ENCODE measurements at places on chromosomes 7 and 10.
A peak's percentile ranks its signal among the peaks of the same experiment; 100 is the strongest.

- no peak for DNase-seq
Measured at GRCh38 chr7:37315772-37316715, 132.6 kb downstream of the ELMO1 start.

- DNase-seq = peak; percentile 96
Measured at GRCh38 chr10:63711867-63712716, 190.9 kb downstream of the REEP3 start.

- peak; percentile 40 for DNase-seq
Measured at GRCh38 chr10:80408242-80409101, at the start of gene PRXL2A. PRXL2A (plus strand) TSS chr10:80408551; CDS start chr10:80420468, 11,917 bp downstream.

DNA sequence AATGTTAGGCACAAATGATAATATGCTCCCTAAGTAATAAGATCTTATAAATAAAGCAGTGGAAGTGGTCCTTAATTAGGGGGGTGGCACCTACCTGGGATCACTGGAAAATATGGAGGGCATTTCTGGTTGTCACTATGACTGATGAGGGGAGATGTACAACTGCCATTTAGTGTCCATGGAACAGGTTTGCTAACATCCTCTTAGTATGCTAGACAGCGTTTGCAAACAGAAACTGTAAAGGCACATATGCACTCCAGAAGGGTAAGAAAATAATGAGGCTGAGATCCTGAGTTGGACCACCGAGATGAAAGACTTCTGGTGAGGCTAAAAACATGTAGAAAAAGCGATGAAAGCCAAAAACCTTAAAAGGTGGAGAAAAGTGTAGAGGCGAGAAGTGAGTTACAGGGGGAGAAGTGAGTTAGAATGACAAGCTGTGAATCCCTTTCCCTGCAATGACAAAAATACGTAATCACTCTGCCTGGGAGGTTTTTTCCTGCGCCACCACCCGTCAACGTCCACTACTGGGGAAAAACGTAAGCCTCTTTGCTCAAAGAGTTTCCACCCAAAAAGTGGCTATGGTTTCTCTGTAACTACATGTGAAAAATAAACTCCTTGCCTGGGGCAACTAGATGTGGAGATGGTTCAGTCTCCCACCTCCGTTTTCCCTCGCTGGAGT, 767 bp downstream of the KRIT1 start:
- DNase-seq = peak; percentile 8

DNA sequence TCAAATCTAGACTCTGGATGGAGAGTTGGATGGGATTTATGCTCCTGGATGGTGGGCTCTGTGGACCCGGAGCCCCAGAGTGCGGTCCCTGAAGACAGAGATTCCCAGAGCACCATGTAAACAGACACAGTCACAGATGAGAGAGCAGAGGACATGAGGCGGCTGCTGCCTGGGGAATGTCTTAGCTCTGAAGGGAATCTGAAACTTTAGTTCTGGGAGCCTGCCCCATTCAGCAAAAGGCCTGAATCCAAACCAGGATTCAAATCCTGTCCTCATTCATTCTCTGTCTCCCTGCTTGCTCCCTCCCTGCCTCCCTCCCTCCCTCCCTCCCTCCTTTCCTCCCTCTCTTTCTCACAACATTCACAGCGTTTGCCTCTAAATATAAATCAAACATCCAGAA, 49.5 kb upstream of the CALD1 start:
- DNase-seq = no peak

DNA sequence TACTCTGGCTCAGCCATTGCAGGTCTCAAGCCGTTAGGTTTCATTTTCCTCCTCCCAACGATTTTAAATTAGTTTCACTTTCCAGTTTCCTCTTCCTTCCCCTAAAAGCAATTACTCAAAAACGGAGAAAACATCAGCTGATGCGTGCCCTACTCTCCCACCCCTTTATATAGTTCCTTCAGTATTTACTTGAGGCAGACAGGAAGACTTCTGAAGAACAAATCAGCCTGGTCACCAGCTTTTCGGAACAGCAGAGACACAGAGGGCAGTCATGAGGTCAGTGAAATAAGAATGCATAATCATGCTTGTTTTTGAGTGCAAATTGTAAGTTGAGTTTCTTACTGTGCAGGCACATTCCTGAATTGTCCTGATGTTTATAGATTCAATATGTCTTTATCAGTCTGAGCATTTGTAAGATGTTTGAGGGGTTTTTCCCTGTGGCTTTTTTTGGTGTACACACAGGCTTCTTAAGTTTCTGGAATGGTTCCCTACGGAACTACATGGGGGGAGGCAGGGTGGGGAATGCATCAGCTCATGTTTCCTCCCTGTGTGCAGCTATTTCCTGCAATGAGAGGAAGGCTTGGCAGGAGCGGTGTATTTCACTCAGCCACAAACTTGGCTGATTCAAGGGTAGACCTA, at the start of gene IFIT3:
IFIT3 (plus strand) TSS at position 195 of the 639 bp plus-strand sequence; CDS start at position 272, 77 bp downstream.
- DNase-seq = peak; percentile 98

DNA sequence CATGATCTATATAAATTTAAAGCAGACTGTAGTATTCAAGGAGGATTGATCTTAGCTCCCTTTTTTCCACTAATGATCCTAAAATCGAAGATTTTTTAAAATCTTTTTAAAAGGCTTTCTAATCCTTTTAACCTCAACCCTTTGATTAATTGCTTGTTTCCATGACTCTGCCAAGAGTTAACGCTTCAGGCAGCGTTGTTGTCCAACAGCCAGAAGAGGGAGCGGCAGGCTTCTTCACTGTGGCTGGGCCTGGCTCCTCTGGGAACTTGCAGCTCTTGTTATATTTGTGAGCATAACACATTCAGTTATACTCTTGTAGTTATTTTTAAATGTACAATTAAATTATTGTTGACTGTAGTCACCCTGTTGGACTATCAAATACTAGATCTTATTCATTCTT, 26.3 kb downstream of the CRCP start:
- DNase-seq = peak; percentile 79

GRCh38 chr10:86294346-86295265, 72.0 kb downstream of the GRID1 start:
- DNase-seq = no peak

DNA sequence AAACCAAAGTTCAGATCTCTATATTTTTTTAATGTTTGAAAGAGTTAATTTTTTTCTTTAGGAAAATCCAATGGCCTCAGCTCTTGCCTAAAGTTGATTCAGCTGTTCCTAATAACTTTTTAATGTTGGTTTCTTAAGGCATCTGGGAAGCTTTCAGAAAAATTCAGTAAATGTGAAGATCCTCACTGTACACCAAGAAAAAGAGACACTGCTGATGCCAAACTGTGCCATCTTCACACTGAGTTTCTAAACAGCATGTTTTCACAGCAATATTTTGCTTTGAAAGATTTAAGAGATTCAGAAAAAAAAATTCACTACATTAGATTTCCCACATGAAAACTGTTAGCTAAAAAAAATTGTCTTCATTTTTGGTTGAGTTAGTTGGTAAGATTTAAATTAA, 249.4 kb downstream of the NEBL start:
- DNase-seq = no peak

- DNase-seq = peak; percentile 31
Measured at GRCh38 chr10:3054183-3054850, 13.0 kb upstream of the PFKP start.

All from fibroblast of skin of abdomen (primary cell).